ENCODE measurements at places on chromosomes 5 and 9.

DNA sequence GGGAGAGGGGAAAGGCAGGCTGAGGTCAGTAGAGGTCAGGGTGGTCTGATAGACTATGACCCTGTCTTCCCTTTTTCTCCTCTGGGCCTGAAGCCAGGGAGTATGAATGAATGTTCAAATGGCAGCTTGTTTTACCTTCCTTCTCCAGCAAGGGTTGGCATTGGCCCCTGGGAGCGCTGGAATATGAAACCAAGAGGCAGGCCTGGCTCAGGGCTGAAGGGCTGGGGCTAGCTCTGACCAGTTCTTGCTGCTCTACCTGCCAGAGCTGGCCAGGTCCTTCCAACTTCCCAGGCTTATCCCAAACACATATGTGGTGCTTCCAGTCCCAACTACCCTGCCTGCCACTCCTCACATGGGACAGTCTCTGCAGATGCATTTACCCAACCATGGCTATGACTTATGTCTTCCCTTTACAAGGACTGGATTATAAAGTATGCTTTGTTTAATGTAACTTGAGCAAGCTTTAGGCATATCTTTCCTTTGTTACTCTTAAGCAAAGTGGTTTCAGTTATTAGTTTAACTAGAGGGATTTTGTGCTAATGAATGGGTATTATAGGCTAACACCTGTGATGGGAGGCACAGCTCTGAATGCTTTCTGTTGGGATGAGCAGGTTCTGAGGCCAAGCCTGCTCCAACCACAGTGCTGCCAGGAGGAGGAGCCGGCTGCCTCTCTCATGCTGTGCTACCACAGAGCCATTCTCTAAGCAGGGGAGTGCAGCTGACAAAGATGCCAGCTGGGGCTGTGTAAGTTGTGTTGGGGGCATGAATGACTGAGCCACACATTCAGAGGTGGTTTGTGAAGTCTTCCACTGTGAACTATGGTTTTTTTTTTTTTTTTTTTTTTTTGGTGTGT, 6.1 kb downstream of the CCNI2 start:
- DNase-seq, result peak; percentile 50

DNA sequence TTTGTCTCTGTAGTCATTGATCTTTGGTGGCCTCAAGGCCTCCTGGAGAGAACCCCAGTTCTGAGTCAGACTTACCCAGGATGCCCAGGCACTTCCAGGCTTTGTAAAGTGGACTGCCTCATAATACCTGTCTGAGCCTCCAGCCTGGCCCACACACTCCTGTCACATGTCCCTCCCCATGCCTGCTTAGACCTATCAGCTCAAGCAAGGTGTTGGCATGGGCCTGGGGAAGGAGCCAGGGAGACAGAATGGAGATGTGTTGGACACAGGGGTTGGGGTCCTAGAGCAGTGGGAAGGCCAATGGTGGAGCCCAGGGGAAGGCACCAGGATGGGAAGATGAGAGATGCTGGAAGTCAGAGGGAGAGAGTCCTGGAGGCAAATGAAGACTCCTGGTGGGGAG, 136.2 kb downstream of the CFAP90 start:
- DNase-seq, result no peak

DNA sequence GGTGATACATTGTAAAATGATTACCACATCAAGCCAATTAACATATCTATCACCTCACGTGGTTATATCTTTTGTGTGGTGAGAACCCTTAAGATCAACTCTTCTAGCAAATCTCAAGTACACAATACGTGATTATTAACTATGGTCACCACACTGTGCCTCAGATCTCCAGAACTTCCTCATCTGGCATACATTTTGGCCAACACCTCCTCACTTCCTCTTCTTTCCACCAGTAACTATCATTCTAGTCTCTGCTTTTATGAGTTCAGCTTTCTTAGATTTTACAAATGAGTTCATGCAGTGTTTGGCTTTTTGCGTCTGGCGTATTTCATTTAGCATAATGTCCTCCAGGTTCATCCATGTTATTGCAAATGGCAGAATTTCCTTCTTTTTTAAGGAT, 35.8 kb downstream of the PRKACG start:
- peak; percentile 90 for DNase-seq

- peak; percentile 68 for DNase-seq
These were observed 264.3 kb downstream of the ENC1 start for GRCh38 chr5:74376187-74376586.

DNA sequence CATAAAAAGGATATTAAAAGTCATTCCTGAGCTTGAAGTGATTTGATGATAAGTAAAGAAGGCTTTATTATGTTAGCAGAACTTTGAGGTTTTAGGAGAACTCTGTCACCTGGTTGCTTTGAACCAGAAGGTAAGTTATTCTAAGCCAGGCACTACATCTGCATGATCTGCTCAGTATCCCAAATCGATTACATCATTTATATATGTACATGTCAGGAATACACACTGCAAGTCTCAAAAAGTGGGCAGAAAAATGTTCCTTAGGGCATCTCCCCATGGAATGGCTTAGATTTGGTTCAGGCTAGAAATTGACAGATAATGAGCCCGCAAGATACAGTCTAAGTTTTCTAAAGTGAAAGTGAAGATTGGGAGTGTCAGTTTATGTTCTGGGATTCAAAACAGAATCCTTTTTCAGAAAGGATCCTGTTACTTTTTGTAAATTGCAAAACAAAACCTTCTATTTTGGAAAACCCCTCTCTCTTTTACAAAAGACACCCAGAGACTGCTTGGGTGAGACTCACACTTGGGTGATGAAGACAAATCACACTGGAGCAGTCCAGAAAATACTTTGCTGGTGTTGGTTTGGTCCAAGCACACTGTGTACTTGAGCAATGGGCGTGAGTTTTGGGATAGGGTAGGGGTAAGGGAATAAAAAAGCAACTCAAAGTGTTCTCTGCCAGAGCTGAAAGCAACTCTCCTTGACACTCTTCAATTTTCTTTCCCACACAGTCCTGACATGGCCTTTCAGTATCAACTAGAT, 114.5 kb downstream of the FOXD1 start:
- DNase-seq, result no peak

- DNase-seq, result peak; percentile 75
These were observed 83.7 kb downstream of the GALNT10 start for GRCh38 chr5:154273963-154274827.

GRCh38 chr5:61974680-61975079, 331.3 kb upstream of the KIF2A start:
- no peak for DNase-seq

DNA sequence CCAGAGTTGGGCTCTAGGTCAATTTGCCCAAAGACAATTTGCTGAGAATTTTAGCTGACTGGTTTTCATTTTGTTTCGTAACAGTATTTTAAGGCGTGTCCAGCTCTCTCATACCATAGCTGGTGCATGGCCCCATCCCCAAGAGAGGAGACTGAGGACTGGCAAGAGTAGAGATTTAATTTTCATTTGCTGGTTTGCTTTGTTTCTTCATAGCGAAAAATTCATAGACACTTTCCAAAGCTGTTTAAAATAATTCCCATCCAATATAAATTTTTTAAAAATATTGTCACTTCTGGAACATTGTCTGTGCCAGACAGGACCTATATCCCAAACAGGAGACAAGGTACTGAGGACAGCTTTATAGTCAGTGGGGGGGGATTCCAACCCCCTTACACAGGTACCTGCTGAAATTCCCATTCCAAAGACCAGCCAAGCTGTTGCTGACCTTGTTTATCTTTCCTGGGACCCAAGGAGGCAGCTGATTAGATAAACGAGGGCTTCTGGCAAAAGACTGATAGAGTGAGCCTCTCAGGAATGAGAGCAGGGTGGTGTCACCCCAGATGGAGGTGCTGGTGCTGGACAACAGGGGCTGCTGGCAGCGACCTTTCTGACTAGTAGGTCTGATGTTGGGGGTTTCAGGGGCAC, 6.8 kb upstream of the ANGPTL2 start:
- DNase-seq, result no peak

GRCh38 chr5:112064956-112065355, 308.0 kb upstream of the NREP start:
- no peak for DNase-seq

DNA sequence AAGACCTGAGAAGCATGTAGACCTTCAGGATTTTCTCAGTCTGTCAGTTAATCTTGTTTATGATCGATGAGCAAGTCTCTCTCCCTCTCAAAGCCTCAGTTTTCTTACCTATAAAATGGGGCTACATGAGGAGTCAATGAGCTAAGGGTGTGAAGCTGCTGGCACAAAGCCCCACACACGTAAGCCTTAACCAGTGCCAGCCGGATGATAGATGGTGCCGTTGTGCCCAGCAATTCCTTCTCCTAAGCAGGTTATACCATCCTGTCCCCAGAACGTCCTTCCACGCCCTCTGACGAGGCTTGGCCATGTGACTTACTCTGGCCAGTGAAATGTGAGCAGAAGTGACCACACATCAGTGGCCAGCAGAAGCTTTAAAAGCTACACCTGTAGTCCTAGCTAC, 179.0 kb downstream of the C9orf50 start:
- DNase-seq, result no peak

GRCh38 chr5:91384671-91385430, 1.7 kb upstream of the ARRDC3 start:
- peak; percentile 96 for DNase-seq

DNA sequence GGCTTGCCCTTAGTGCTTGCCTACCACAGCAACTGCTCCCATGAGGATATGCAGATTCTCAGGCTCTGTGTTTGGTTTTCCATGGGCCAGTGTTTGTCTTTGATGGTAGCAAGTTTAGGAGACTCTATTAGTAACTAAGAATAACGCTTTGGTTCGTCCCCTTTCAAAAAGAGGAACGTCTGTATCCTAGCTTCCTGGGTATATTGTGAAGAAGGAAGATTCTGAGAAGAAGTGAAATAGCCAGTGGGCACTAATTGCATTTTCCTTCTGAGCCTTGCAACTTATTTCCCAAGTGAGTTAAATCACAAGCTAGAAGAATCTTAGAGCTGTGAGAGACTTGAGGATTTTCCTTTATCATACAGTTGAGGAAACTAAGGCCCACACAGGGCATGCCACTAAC, 376.8 kb downstream of the PIK3R1 start:
- DNase-seq, result no peak

DNA sequence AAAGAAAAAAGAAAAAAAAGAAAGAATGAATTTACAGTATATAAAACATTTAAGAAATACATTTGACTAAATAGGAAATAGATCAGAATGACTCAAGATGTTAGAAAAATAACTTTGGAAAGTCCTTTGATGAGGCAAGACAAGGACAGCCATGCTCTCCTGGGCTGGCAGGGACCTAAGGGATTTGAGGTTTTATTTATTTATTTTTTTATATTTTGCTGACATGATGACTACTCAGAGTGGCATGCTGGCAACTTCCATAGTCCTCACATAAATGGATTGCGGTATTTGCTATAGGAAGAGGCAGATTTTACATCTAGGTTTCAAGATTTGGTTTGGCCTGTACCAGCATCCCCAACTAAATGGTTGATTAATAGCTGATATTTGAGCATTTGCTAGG, 17.7 kb downstream of the SLC28A3 start:
- no peak for DNase-seq

DNA sequence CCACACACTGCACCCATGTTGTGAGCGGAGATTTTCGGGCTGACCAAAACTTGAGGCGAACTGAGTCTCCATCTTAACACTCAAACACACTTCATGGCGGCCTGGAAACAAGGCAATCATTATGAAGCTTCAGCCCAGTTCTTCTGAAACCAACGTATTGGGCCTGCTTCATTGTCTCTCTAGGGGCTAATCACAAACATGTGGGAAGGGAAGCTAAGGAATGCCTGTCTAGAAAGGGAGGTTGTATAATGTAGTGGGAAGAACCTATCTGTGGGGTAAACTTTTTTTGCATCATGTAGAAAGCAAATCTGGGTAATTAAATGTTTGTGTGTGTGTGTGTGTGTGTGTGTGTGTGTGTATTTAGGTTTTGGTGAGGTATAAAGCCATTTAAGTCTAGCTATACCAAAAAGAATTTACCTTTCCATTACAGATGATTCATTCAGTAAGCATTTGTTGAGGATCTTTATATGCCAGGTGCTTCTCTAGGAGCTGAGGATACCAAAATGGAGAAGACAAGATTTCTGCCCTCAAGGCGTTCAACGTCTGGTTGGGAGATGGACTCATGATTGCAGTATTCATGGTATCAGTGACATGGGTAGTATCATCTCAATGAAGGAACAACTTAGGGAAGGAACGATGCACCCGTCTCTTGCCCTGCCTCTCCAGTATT, 29.4 kb downstream of the SLC1A3 start:
- DNase-seq, result no peak
